Activated CD8-positive, alpha-beta T cell treated with anti-CD3 and anti-CD28 coated beads for 36 hours (primary cell): ENCODE measurements at places on chromosomes 5 and 9. TPM values are rescaled to one million over a fixed set of nuclear protein-coding genes. Genes with fewer than 3 reads are reported as not detected.
A peak's percentile ranks its signal among the peaks of the same experiment; 100 is the strongest.

DNA sequence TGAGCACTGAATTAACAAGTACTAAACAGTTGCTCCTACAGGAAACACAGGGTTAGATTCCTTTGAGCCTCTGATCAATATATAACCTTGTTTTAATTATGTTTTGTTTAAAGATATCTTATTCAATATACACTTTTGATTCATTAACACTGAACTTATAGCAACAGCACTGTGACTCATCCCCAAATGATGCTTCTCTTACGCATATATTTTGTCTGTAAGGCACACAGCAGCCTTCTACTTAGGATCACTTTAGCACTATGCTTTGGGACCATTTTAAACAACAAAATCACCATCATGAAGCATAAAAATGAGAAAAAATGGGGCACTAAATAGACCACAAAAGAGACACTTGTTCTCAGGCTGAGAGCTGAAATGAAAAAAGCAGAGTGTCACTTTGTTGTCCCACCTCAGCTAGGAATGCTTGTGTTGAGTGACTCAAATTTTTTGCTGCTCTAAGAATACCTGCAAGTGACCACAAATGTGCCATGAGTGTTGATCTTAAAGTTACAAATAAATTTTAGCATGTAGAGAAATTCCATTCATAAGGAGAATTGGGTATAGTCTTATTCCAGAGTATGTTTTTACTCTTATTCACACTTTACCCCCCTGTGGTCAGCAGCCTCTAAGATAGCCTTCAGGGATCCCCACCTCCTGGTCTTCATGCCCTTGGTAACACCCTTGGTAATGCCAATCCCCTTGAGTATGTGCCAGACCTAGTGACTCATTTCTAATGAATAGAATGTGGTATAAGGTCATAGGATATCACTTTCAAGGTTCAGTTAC is 252.7 kb upstream of the IL12B start:
- no peak for DNase-seq

- DNase-seq = peak; percentile 11
Measured at GRCh38 chr9:95171001-95171400, 146.5 kb downstream of the FANCC start.

DNA sequence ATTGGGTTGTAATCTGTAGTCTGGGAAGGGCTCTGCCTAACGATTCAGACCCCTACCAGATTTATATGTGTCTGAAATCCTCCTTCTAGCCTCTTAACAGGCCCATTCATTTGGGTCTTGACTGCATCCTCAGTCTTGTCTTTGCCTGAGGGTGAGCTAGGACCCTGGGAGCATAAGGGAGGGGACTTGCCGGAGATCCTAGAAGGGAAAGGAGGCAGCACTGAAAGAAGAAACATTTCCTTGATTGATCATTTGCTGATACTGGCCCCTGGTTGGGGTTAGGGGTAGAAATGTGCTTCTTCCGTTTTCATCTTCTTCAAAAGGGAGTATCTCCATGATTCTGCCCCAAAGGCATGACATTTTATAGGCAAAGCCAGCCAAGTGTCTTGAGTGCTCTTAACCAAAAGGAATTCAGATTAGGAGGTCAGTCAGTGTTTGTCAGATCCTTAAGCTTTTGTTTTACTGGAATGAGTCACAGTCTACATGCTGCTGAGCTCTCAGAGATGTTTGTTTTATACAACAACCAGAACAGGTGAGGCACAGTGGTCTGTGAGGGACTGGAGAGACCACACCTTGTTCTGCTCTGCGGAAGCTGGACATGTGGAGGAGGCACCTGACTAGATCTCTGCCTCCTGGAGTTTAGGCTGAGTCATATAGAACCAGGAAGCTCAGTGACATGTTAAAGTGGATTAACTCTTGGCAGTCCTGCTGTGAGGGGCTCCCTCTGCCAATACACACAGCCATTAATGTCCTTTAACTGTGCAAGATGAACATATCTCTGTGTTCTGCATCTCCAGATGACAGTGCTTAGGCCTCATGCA is 37.7 kb downstream of the PCDHAC2 start:
- DNase-seq = no peak

- no peak for DNase-seq
Measured at GRCh38 chr5:86546582-86546981, 71.2 kb upstream of the COX7C start.

GRCh38 chr5:40474250-40474649 is 205.5 kb upstream of the PTGER4 start:
- DNase-seq = no peak

- DNase-seq = no peak
Measured at GRCh38 chr9:14193328-14193990, 120.5 kb downstream of the NFIB start.

DNA sequence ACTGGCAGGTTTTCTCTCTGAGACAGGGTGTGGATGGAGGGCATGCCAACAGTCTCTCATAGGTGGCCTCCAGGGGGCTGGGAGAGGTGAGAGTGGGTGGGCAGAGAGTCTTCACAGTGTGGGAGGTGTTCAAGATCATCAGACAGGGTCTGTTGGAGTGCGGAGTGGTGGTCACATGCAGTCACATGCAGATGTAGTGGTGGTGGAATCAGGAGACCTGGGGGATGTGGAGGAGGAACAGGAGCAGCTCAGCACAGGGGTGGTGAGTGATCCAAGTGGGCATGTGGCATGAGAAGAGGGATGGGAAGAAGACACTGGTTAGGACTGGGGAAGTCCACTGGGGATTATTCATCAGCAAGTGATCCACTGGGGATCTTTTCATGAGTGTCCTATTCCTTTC is 5.8 kb downstream of the GM2A start:
- no peak for DNase-seq

- DNase-seq = no peak
Measured at GRCh38 chr5:167916261-167916691, 375.2 kb upstream of the WWC1 start.

GRCh38 chr5:102545175-102545574 is 46.4 kb upstream of the SLCO6A1 start:
- DNase-seq = no peak

- peak; percentile 5 for DNase-seq
Measured at GRCh38 chr5:165029099-165029870, 1523.9 kb downstream of the MAT2B start.

GRCh38 chr5:65121880-65122436 is 353.2 kb downstream of the CWC27 start:
- DNase-seq = peak; percentile 44

DNA sequence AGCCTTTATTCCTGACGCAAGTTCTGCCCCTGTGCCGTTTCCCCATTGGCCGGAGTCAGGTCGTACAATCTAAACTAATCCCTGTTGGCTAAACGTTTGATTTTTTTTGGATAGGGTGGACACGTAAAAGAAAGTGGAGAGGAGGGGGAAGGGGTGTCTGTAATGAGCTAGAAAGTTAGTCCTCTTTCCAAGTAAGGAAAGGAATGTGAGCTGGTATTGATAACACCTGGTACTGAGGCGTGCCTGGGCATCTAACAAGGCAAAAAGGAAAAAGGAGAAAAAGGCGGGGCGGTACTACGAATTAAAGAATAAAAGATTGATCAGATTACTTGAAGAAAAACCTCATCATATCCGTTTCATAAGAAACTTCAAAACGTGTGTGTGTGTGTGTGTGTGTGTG is 665.2 kb downstream of the ANXA1 start:
- DNase-seq = no peak

DNA sequence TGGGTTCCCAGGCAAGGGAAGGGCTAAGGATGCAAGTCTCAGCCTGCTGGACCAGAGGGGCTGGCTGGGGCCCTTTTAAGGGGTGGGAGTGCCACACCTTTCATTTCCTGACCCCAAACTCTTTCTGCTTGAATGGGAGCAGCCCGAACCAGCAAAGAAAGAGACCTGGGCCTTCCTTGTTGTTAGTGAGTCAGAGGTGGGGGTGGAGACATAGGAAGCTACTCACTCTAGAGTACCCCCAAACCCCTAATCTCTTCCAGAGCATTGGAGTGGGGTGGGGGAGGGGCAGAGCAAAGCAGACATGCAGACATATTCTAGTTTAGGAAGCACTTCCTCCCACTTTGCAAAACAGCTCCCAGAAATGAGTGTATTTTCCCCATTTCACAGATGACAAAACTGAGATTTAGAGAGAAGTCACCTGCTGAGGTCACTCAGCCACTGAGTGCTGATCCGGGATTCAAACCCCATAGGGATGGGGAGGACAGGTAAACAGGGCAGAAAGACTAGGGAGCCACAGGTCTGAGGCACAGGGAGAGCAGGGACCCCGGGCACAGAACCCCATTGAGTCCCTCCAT is 6.0 kb upstream of the AQP3 start:
- DNase-seq = peak; percentile 52

DNA sequence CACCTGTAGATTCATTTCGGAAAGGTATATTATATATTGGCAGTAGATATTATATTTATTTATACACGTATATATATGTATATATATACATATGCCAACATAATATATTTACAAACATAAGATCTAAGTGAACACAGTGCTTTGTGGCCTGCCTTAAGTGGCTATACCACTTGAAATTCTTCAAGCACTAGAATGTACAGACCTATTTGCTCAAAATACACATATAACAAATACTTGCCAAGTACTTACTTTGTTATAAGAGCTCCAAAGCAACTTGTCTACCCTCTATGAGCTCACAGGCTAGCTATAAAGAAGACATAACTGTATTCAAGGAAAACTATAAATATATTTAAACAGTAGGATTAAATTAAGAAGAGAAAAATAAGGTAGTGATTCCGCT is 33.6 kb upstream of the SLC36A1 start:
- no peak for DNase-seq

CER1 gene
- total RNA-seq = not detected

DNA sequence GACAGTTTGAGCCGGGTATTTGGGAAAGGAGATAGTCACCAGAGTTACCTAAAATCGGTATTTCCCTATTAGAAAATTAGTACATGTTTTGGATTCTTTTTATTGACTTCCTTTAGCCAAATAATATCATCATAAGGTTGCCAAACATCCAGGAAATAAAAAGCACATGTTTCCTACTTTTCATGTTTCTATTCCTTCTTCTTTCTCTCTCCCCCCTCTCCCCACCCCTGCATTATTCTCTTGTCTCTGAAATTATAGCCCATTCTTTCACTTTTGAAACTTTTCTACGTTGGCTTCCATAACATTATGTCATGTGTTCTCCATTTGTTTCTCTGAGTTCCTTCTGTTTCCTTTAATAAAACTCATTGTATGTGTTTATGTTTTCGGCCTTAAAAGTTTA is 161.9 kb downstream of the ALDH1A1 start:
- DNase-seq = no peak

DNA sequence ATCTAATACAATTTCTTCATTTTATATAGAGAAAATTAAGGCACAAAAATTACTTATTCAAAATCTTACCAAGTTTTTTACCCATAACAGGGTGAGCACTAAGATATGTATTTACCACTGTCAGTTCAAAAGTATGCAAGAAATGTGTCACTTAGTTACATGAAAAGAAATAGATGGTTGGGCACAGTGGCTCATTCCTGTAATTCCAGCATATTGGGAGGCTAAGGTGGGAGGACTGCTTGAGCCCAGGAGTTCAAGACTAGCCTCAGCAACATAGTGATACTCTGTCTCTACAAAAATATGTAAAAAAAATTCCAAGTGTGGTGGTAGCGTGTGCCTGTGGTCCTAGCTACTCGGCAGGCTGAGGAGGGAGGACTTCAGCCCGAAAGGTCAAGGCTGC is 19.4 kb downstream of the YIPF5 start:
- no peak for DNase-seq

DNA sequence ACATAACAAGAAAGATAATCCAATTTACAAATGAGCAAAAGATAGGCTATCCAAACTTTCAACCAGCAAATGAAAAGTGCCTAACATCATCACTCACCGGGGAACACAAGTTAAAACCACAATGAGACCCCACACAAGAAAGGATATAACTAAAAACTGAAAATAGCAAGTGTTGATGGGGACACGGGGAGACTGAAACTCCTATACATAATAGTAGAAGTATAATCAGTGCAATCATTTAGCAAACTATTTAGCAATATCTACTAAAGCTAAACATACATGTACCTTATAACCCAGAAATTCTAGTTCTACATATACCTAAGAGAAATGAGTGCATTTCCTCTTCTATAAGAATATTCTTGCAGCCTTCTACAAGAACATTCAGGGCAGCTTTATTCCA is 72.5 kb downstream of the RICTOR start:
- no peak for DNase-seq

DNA sequence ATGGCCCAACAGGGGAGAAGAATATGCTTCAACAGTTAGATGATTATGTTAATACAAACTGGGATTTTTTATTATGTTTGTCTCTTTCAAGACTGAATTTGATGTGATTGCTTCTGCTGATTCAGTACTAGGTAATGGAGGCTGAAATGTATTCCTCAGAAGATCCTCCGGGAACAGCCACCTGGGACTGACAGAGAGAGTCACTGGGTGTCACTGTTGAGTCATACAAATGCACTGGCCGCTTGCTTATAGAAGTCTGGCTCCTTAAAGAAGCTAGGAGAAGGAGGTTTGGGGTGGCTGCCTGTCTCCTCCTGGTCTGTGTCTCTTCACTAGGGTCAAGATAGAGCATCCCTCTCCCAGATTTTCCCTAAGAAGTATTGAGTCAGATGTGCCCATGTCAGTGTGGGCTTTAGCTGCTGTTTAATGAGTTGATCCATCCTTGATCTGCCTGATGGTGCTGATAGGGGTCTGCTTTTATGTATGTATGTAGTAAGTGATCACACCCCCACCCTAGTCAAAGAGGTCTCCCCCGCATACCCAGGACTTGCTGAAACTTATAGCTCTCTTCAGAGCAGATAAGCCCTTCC is 773.4 kb downstream of the BRINP1 start:
- peak; percentile 1 for DNase-seq

DNA sequence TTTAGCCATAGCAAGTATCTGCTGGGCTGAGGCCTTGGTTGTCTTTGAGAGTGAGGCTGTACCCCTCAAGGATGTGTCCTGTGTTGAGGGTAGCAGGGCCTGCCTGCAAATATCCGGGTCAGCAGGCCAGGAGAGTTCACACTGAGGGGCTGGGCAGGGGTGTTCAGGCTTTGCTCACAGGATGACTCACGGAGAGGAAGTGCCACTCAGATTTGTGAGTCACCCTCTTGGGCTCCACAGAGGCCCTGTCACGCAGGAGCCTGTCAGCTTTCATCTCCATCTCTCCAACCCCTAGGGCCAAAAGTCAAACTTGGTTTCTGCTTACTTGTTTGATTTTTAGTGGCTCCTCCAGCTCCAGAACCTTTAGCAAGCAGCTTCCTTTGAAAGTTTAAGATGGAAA is 211.5 kb downstream of the SEC61B start:
- DNase-seq = peak; percentile 86

TMEM232 gene
- 0.49 TPM for total RNA-seq

DNA sequence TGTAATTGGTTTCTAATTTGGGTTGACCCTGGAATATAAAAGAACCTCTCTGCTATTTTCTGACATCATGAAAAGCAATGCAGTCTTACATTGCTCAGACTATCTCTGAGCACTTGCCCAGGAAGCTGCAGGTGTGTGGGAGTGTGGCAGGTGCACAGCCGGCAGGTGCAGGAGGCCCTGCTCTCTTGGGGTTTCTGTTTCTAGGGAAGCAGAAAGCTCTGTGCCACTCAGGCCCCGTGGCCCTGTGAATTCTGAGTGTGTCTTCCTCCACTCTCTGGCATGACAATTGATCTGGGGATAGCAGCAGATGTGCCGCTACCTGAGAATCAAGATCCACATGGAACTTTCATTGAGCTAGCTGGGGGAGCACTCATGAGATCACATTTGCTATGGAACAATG is 45.7 kb upstream of the IRX2 start:
- DNase-seq = no peak

GRCh38 chr5:55467862-55468551 is 66.8 kb downstream of the PLPP1 start:
- DNase-seq = no peak

SH3TC2 gene
- not detected for total RNA-seq

- DNase-seq = no peak
Measured at GRCh38 chr9:14311171-14311949, 2.6 kb downstream of the NFIB start.

GRCh38 chr9:136249877-136250559 is 4.4 kb upstream of the QSOX2 start:
- DNase-seq = no peak
